ENCODE measurements at places on chromosomes 4 and X.

DNA sequence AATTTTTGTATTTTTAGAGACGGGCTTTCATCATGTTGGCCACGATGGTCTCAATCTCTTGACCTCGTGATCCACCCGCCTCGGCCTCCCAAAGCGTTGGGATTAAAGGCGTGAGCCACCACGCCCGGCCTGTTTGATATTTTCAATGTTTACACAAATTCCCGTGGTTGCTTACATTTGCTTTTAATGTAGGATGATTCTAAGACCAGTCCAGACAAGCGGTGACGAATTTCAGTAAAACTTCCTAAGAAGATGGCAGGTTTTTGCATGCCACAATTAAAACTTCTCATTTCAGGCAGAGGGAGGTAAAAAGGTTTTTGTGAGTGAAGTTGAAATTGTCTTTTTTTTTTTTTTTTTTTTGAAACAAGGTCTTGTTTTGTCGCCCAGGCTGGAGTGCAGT is 41.4 kb upstream of the RBPJ start:
- DNase-seq: no peak

DNA sequence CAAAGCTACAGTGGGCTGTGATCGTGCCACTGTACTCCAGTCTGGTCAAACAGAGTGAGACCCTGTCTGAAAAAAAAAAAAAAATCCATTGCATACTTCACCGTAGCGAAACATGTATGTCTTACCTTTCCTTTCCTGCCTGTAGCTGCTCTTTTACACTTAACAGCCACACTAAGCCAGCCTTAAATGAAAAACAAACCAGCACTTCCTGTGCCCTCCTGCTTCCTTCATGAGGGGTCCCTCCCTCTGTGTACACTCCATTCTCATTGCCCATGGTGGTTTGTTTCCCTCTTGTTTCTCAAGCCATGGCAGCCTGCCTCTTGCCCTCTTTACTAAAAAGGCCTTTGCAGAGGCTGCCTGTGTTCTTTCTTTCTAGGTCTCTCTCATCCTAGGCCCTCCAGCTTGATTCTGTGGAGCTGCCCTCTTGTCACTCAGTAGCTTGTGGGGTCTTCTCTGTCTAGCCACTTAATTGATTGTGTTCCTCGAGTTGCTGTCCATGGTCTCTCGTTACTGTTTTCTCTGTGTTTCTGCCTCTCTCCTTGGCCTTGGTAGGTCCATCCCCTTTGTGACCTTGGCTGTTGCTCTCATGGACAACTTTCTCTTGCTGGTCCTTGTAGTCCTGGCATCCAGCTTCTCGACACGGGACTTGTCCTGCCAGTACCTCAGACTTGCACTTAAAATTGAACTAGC is 52.1 kb upstream of the MSANTD1 start:
- no peak for DNase-seq

DNA sequence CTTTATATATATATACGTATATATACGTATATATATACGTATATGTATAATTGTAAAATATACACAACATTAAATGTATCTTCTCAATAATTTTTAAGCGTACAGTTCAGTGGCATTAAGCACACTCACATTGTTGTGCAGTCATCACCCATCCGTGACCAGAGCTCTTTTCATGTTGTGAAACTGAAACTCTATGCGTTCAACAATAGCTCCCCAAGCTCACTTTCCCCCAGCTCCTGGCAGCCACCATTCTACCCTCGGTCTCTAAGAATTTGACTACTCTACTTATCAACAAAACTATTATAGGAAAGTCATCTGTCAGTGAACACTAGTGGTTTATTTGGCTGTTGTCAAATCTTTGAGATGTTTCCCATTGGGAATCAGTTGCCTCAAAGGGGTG is 621.8 kb upstream of the GALNT7 start:
- DNase-seq: no peak

DNA sequence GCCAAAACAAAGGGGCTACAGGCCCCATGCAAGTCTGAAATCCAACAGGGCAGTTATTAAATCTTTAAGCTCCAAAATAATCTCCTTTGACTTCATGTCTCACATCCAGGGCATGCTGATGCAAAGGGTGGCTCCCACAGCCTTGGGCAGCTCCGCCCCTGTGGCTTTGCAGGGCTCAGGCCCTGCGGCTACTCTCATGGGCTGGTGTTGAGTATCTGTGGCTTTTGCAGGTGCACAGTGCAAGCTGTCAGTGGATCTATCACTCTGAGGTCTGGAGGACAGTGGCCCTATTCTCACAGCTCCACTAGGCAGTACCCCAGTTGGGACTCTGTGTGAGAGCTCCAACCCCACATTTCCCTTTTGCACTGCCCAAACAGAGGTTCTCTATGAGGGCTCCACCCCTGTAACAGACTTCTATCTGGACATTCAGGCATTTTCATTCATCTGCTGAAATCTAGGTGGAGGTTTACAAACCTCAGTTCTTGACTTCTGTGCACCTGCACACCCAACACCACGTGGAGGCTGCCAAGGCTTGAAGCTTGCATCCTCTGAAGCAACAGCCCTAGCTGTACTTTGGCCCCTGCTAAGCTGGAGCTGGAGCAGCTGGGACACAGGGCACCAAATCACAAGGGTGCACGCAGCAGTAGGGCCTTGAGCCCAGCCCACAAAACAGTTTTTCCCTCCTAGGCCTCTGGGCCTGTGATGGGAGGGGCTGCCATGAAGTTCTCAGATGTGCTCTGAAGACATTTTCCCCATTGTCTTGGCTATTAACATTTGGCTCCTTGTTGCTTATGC is 154.8 kb upstream of the PDE5A start:
- no peak for DNase-seq

DNA sequence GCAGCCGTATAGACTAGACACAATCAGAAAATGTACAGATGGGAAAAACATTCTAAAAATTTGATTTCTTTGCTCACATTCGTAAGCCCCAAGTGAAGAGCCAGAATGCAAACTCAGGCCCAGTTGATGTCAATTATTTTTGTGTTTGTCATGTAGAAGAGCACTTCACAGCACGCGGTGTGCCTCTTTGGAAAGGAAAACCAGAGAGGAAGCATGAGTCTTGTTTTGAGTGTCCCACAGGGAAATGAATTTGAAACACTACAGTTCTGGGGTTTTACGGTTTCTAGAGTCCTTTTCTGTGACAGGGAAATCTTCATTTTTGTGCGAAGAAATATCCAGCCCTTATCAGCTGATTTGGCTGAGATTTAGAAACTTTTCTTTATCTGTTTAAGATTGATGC is 554.6 kb upstream of the BOD1L1 start:
- DNase-seq: no peak

DNA sequence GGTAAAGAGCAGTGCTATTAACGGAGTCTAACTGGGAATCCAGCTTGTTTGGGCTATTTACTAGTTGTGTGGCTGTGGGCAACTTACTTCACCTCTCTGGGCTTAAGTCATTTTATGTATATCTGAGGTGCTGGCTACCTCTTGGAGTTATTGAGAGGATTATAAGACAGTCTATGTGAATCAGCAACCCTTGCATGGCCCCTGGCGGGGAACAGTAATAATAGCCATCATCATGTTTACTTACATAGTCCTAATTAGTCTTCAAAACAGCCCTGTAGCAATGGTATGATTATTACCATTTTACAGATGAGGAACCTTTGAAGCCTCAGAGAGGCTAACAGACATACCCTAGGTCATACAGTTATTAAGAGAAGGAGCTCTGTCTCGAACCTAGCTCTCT is 1.5 kb downstream of the HPRT1 start:
- DNase-seq: no peak

DNA sequence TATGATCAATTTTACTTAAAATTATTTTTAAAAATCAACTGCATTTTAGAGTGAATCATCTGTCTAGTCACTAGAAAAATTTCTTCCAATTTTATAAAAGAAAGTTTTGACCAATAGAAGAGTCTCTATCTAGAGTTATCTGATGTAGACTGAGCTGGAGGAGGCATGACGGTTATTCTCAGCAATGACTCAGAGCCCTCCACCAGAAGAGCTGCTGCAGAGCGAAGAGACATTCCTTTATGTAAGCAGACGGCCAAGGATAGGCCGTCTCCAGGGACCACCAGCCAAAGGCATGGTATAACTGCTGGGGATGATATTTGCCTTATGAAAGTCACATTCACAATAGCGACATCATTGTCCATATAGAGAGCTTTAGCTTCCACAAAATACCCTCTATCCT is 23.0 kb downstream of the LDB2 start:
- no peak for DNase-seq

GRCh38 chrX:20218836-20219505 is 47.7 kb downstream of the RPS6KA3 start:
- DNase-seq: no peak

DNA sequence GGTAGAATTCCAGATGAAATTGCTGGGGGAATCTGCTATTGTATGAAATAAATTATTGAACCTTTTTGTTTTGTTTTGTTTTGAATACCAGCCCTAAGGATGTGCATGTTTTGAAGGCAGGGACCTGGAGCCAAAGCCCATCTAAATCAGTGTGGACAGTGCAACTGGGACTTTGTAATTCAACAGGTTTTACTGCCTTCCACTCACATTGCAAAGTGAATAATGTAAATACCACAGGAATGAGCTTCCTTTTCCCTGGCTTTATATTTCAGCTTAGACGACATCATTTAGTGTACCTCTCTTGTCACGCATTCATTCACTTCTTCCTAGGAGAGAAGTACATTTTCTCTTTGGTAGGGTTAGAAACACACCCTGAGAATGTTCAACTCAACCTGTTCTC is 795.0 kb downstream of the CENPC start:
- no peak for DNase-seq

DNA sequence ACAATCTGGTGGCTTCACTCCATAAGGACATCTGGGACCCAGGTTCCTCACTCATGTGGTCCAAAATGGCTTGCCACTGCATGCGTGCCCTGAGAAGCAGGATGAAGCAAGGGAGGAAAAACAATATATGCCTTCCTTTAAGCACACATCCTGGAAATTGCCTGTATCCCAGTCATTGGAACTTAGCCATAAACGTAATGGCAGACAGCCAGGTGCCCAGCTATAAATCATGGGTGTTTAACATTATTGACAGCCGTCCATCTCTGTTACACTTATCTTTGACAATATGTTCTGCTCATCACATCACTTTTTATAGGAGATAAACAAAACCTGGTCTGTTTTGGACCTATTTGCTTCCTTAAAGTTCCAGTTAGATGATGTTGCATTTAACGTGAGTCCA is 181.0 kb downstream of the AASDH start:
- no peak for DNase-seq

- DNase-seq: no peak
Measured at GRCh38 chrX:38606821-38607220, 45.5 kb downstream of the TSPAN7 start.
